ENCODE measurements at places on chromosomes 1 and 21.

GRCh38 chr1:62783736-62784508 lies at the start of gene ATG4C:
TSS of gene ATG4C (plus strand) at chr1:62784132. CDS start at chr1:62803787, 19,655 bp downstream.
- peak; percentile 87 for DNase-seq

GRCh38 chr1:207811920-207812720 lies 60.3 kb downstream of the CD46 start:
- no peak for DNase-seq

GRCh38 chr1:191065771-191066170 lies 588.1 kb upstream of the BRINP3 start:
- no peak for DNase-seq

- peak; percentile 58 for DNase-seq
Measured at GRCh38 chr1:32538887-32539583, at the start of gene ZBTB8A. TSS of gene ZBTB8A (plus strand) at chr1:32539427. CDS start at chr1:32592932, 53,505 bp downstream.

GRCh38 chr1:206693592-206693991 lies 8.9 kb downstream of the MAPKAPK2 start:
- DNase-seq, result no peak

DNA sequence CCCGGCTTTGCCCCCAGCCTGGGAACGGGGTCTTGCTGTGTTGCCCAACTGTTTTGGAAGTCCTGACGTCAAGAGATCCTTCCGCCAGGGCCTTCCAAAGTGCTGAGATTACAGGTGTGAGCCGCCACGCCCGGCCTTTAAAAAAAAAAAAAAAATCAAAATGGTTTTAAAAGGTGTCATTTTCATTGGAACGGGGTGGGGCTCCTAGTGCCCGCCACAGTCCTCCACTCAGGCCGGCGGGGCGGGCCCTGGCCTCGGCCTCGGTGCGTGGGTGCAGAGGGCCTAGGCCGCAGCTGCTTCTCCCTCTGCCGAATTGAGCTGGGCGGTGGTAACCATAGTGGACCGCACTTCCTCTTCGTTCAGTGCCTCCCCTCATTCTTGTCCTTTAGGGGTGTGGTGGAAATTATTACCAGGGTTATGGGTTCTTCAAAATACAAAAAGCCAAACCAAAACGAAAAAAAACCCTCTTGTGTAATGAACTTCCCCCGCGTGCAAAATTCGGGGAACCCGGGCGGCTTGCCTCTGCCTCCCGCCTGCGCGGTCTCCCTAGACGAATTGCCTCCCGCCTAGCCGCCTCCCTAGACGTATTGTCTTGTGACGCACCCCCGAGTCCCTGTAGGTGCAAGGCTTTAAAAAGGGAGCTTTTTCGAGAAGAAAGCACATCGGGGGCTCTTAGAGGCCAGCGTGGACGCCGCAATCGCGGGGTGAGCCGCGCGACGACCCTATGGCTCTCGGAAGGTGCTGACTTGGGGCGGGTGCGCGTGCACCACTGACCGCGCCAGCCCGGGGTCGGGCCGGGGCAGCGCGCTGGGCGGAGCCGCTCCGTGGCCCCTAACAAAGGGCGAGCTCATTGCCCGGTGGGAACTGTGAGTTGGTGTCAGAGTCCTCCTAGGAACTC lies 10.5 kb upstream of the SPEN start:
- DNase-seq, result peak; percentile 72

- no peak for DNase-seq
Measured at GRCh38 chr1:70220517-70221237, 503 bp upstream of the SRSF11 start.

GRCh38 chr1:2473198-2473597 lies 2.9 kb upstream of the PLCH2 start:
- DNase-seq, result no peak

- no peak for DNase-seq
Measured at GRCh38 chr21:32256251-32256650, 22.6 kb downstream of the MIS18A start.

DNA sequence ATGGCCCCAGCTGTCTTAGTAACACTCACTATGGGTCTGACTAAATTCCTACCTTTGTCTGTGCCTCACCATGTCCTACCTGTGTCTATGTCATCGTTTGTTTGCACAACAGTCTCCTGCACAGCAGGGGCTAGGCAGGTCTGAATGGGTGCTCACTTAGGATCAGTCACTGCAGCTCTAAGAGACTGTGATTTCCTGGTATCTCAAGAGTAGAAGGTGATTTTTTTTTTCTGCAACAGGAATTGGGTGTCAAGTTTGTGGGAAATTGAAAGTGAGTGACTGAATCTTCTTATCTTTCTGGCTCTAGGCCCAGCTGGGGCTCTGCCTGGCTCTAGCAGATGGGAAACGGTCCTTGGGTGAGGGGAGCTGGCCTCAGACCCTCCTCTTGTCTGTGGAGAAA lies 46.4 kb upstream of the TRABD2B start:
- no peak for DNase-seq

GRCh38 chr1:185281245-185281644 lies 35.8 kb downstream of the IVNS1ABP start:
- no peak for DNase-seq

- DNase-seq, result no peak
Measured at GRCh38 chr1:221473411-221473810, 268.5 kb downstream of the DUSP10 start.
